Left lung (tissue), 14 donors: ENCODE measurements at places on chromosomes 13 and 19. TPM values are rescaled to one million over a fixed set of nuclear protein-coding genes. Genes with fewer than 3 reads are reported as not detected.

DNA sequence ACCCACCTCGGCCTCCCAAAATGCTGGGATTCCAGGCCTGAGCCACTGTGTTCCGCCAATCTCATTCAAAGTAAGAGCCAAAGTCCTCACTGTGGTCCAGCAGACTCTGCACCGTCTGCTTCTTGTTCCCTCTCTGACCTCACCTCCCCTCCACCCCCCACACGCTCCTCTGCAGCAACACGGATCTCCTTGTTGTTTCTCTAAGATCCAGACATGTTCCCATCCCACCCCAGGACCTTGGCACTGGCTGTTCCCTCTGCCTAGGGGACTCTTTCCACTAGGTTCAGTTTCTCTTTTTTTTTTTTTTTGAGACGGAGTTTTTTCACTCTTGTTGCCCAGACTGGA is 38.4 kb downstream of the LTBP4 start:
- no peak overlapping the region for H3K27ac ChIP-seq
- no peak for DNase-seq
- peaks cover 19% of the 10 kb centered on the region for H3K27me3 ChIP-seq
- no peak overlapping the region for H3K4me3 ChIP-seq

DNA sequence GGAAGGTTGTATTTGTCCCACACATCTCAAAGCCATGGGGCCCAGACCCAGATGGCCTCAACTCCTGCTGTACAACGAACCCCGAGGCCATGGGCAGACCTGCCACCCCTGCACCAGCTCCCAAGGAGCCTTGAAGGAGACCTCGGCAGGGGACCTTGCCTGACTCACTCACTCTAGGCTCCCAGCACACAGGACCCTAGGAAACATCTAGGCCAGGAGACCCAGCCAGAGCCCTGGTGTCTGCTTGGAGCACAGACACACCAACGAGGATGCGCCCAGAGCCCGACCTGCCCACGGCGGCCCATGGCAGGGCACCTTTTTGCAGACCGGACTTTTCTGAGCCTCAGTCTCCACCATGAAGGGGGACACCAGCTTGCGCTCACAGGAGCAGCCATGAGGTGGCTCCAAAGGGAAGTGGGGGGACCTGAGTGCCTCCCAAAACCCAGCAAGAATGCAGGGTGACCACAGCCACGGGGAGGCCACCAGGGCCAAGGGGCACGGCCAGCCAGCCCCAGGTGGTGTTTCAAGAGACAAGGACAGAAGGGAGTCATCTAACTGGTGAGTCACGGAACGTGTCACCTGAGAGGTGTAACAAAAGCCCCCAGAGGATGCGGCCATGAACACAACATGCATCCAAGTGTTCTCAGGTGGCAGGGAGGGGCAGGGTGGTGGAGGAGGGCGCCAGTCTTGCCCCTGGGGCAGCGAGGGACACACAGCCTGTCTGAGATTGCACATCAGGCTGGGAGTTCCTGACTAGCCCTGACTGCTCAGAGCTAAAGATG is 4.9 kb upstream of the CERS1 start:
- no peak for DNase-seq
- no peaks in the 10 kb centered on the region for H3K36me3 ChIP-seq
- H3K27me3 ChIP-seq: no peaks in the 10 kb centered on the region

DNA sequence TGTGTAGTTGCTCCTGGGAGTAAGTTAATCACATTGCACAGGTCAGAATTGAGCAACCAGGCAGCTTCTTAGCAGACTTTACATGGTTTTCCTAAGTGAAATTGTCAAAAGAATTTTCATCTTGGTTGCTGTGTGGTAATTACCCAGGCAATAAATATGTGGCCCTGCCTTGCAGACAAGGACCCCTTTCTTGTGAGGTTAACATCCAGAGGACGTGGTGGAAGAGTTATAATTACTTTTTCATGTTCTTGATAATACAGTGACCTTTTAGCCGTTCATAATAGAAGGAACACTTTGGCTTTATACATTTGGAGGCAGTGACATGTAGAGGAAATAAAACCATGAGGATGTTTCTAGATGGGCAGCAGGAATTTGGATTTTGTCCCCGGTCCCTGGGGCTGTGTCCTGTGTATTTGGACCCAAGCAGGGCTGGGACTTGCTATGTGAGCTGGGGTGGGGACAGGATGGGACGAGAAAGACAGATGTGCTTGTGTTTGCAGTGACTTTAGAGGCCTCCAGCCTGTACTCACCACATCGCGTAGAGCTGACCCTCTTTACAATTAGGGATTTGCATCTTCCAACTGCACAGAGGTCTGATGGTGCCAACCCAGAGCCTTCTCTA is 156.2 kb downstream of the STK24 start:
- no peaks in the 10 kb centered on the region for H3K27me3 ChIP-seq
- H3K4me3 ChIP-seq: no peak overlapping the region
- no peaks in the 10 kb centered on the region for H3K36me3 ChIP-seq
- no peak overlapping the region for H3K27ac ChIP-seq
- no peaks in the 10 kb centered on the region for H3K4me1 ChIP-seq
- peak; percentile 12 for DNase-seq

- H3K27ac ChIP-seq: peak overlapping the region; percentile 90
- no peaks in the 10 kb centered on the region for H3K36me3 ChIP-seq
- H3K27me3 ChIP-seq: no peaks in the 10 kb centered on the region
Measured at GRCh38 chr13:80340651-80341100, 250 bp downstream of the SPRY2 start.

DNA sequence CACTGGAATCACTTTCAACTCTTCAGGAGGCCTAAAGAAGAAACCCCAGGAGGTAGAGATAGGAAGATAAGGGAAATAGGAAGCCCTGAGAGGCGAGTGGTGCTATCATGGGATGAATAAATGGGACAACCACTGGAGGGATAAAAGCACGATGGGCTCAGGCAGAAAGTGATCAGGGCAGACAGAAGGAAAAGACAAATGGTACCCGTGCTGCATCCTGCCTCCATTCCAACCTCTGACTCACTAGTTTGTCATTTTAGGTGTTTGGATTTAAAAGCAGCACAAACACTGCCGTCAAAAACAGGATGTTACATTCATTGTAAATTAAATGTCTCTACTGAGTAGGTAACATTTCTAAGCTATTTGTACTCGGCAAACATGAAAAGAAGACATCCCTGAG is 314.3 kb upstream of the HTR2A start:
- no peaks in the 10 kb centered on the region for H3K4me1 ChIP-seq
- H3K27ac ChIP-seq: no peak overlapping the region
- no peak for DNase-seq
- H3K27me3 ChIP-seq: no peaks in the 10 kb centered on the region
- no peaks in the 10 kb centered on the region for H3K36me3 ChIP-seq
- no peak overlapping the region for H3K4me3 ChIP-seq

DNA sequence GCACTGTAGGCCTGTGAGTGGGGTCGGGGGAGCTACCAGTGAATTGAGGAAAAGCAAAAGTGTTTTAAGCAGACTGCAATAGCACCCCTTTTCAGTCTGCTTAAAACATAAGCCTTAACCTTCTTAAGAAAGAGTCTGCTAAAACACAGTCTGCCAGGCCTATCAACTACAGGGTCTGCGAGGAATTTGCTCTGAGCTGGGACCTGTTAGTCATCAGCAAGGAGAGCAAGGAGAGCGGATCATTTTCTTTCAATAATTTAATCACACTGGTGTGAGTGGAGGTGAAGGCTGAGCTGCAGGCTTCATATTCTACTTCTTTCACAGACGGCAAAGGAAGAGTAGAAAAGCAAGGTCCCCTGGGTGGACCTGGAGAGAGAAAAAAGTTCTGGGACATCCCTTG is 342.7 kb downstream of the ENOX1 start:
- H3K4me1 ChIP-seq: no peaks in the 10 kb centered on the region
- no peak overlapping the region for H3K4me3 ChIP-seq
- no peak for DNase-seq
- H3K36me3 ChIP-seq: no peaks in the 10 kb centered on the region
- H3K27ac ChIP-seq: no peak overlapping the region

- no peak overlapping the region for H3K4me3 ChIP-seq
- no peaks in the 10 kb centered on the region for H3K27me3 ChIP-seq
- no peak for DNase-seq
- H3K36me3 ChIP-seq: no peaks in the 10 kb centered on the region
Measured at GRCh38 chr13:30129411-30129810, 177.9 kb downstream of the KATNAL1 start.

GRCh38 chr19:17889609-17890214 is 18.0 kb downstream of the SLC5A5 start:
- no peaks in the 10 kb centered on the region for H3K36me3 ChIP-seq
- no peaks in the 10 kb centered on the region for H3K4me1 ChIP-seq
- H3K4me3 ChIP-seq: no peak overlapping the region
- no peak for DNase-seq
- H3K27ac ChIP-seq: no peak overlapping the region

DNA sequence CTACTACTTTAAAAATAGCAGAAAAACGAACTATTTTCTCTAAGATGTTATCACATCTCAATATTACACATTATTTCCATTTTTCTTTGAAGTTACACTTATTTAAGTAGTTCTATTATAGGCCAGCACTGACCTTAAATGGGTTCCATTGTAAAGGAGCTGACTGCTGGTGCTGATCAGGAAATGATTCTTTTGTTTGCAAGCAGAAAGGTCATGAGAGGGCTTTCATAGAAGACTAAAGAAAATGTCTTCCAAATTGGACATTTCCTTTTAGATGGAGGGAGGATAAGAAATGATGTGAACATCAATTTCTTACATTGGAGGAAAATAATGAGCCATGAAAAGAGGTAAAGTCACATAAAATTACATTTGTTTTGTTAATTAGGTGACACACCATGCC is 96.2 kb downstream of the SUCLA2 start:
- H3K27ac ChIP-seq: no peak overlapping the region
- no peaks in the 10 kb centered on the region for H3K4me1 ChIP-seq
- H3K36me3 ChIP-seq: no peaks in the 10 kb centered on the region
- no peak for DNase-seq
- no peak overlapping the region for H3K4me3 ChIP-seq
- no peaks in the 10 kb centered on the region for H3K27me3 ChIP-seq

GRCh38 chr13:69545551-69545950 is 562.1 kb upstream of the ATXN8OS start:
- H3K27ac ChIP-seq: no peak overlapping the region
- H3K4me3 ChIP-seq: no peak overlapping the region
- H3K36me3 ChIP-seq: no peaks in the 10 kb centered on the region
- no peak for DNase-seq

GRCh38 chr19:11293433-11294389 is 2.2 kb upstream of the TSPAN16 start:
- H3K36me3 ChIP-seq: no peaks in the 10 kb centered on the region
- H3K27me3 ChIP-seq: no peaks in the 10 kb centered on the region
- peak; percentile 95 for DNase-seq
- H3K27ac ChIP-seq: peak overlapping the region; percentile 39

DNA sequence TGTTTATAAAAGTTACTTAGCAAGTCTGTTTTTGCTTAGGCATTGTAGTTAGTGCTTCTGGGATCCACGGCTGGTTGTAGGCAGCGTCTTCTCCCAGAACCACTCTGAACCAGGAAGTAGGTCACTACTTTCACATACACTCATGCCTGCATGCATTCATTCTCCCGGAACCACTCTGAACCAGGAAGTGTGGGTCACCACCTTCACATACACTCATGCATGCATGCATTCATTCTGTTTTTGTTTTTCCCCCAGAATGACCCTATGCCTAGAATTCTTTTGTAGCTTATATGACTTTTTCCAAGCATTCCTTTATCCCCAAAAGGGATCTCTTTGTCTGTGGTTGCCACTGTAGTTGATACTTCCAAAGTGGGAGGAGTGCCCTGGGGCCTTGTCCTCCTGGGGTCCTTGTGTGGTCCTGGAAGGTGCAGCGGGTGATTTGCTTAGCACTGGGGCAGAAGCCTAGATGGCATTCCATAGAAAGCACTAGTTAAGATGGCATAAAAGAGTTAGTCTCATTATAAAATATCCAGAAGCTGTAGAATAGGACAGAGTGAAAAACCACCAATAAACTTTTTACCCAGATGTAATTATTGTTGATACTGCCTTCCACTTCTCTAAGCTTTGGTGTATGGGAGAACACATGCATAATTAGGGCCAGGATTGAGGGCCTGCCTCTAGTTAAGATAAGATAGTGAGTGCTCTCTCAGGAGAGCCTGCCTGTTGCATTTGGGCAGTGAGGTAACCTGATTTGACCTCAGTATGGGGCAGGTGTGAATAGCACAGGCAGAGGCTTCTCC is 68.6 kb upstream of the TEX29 start:
- H3K4me1 ChIP-seq: no peaks in the 10 kb centered on the region
- no peaks in the 10 kb centered on the region for H3K27me3 ChIP-seq
- H3K27ac ChIP-seq: no peak overlapping the region
- DNase-seq: no peak
- H3K4me3 ChIP-seq: no peak overlapping the region
- peaks cover 67% of the 10 kb centered on the region for H3K36me3 ChIP-seq

- peak within 1 kb of the TSS; percentile 65 for H3K27ac ChIP-seq
- peak within 1 kb of the TSS; percentile 75 for H3K4me3 ChIP-seq
- H3K27me3 ChIP-seq: no peaks in the 10 kb centered on the region
- peaks cover 9% of the 10 kb centered on the region for H3K4me1 ChIP-seq
Measured at GRCh38 chr19:35648017-35648961, at the start of gene COX6B1. Gene COX6B1 (plus strand): TSS chr19:35648323. CDS start chr19:35651244, 2,921 bp downstream.

GRCh38 chr19:49128545-49129237 is 9.3 kb downstream of the PPFIA3 start:
- H3K4me3 ChIP-seq: no peak overlapping the region
- no peaks in the 10 kb centered on the region for H3K27me3 ChIP-seq
- no peak overlapping the region for H3K27ac ChIP-seq
- peaks cover 23% of the 10 kb centered on the region for H3K4me1 ChIP-seq

DNA sequence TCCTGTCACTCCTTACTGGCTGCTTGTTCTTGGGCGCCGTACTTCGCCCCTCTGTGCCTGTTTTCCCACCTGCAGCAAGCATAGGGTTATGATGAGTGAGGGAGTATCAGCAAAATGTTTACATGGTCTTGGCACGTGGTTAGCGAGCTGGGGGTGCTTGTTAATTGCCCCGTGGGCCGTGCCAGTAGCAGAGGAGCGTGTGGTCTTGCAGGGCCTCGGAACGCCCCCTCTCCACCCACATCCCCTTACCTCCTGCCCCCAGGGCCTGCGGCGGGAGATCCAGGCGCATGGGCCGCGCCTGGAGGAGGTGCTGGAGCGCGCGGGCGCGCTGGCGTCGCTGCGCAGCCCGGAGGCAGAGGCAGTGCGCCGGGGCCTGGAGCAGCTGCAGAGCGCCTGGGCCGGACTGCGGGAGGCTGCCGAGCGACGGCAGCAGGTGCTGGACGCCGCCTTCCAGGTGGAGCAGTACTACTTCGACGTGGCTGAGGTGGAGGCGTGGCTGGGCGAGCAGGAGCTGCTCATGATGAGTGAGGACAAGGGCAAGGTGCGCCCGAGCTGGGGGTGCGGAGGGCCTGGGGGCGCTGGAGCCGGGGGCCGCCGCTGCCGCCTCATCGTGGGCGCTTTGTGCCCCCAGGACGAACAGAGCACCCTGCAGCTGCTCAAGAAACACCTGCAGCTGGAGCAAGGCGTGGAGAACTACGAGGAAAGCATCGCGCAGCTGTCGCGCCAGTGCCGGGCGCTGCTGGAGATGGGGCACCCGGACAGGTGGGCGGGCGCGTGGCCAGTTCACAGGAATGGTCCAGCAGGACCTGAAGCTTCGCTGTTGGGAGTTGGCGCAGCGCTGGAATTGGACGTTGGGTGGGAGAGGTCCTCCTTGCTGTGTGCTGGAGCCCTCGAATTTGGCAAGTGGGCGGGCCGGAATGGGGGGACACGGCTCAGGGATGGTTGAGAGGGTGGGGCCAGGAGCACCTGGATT is 22.5 kb upstream of the SHKBP1 start:
- no peaks in the 10 kb centered on the region for H3K4me1 ChIP-seq
- no peak overlapping the region for H3K27ac ChIP-seq
- H3K4me3 ChIP-seq: no peak overlapping the region
- H3K27me3 ChIP-seq: peaks cover 77% of the 10 kb centered on the region
- DNase-seq: no peak
- H3K36me3 ChIP-seq: no peaks in the 10 kb centered on the region

GRCh38 chr13:23842406-23842805 is 46.8 kb downstream of the MIPEP start:
- no peaks in the 10 kb centered on the region for H3K27me3 ChIP-seq
- no peak overlapping the region for H3K27ac ChIP-seq
- no peak overlapping the region for H3K4me3 ChIP-seq
- no peaks in the 10 kb centered on the region for H3K36me3 ChIP-seq

Gene MADCAM1
- not detected for total RNA-seq

Gene CKM
- total RNA-seq: 1.2 TPM

Gene SHISA7
- total RNA-seq: not detected
